ENCODE measurements at places on chromosomes 5 and 9. TPM values are rescaled to one million over a fixed set of nuclear protein-coding genes. Genes with fewer than 3 reads are reported as not detected.

Gene GRIA1
- total RNA-seq = not detected

Gene DMGDH
- total RNA-seq = 0.50 TPM

Gene ADGRD2
- not detected for total RNA-seq

- DNase-seq = no peak
Measured at GRCh38 chr9:26744191-26744965, 148.2 kb downstream of the CAAP1 start.

DNA sequence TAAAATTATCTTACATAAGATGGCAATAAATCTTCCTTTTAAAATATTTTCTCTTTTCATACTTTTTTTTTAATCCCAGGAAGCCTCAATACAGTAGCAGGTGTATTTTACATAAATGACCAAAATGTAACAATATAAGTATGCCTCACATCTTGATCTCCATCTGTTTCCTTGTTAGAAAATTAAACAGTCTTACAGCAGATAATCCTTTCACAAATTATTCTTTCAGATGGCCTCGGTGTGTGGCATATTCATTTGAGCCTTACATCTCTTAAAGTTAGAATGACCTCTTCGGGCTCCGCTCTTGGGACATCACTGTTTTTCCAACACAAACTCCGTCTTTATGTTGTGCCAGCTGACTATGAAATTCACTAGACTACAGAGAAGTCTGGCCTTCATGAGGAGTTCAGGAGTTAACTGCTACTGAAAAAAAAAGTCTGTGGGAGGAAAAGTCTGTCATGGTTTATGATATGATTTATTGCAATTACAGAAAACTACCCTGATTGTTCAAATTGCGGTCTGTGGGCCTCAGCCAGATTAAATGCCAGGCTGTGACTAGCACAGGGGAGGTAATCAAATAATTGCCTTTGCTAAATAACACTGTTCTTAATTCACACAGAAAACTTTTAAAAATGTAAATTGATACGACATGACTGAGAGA lies 292.9 kb upstream of the PUM3 start:
- DNase-seq = no peak

GRCh38 chr5:17928581-17928981 lies 294.3 kb downstream of the TAF11L14 start:
- DNase-seq = no peak

Data from activated CD4-positive, alpha-beta T cell treated with anti-CD3 and anti-CD28 coated beads for 36 hours (primary cell).